ENCODE measurements at places on chromosomes 7 and 10.

DNA sequence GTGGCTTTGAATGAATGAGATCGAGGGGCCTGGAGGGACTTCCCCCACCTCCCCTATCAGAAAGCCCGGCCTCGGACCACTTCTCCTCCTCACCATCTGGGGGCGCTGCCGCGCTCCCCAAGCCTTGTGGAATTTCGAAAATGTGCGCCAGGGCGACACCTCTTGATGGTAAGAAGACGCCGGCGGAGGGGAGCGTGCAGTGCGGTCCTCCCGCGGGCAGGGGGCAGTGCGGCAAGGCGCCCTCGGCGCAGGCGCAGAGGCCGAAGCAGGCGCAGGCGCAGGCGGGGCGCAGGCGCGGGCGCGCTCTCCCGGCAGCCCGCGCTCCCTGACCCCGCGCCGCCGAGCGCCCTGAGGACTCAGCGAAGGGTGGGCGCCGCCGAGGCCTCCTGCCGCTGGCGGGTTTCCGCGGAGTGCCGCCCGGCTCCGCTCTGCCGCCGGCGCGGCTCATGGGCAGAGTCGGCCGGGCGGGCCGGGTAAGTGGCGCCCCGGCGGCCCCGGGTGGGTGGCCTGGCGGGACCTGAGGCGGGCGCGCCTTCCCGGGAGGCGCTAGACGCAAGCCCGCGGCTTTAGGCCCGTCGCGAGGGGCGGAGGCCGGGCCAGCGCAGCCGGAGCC lies at the start of gene RBM17:
RBM17 (plus strand) TSS at position 314 of the 613 bp plus-strand sequence. CDS start 8,032 bp downstream, outside the sequence.
- DNase-seq: peak; percentile 96

GRCh38 chr7:151715666-151716315 lies 161.1 kb downstream of the PRKAG2 start:
- no peak for DNase-seq

GRCh38 chr10:119803264-119803663 lies 69.4 kb downstream of the MCMBP start:
- DNase-seq: no peak

GRCh38 chr10:30606313-30606712 lies 23.2 kb downstream of the LYZL2 start:
- DNase-seq: no peak

DNA sequence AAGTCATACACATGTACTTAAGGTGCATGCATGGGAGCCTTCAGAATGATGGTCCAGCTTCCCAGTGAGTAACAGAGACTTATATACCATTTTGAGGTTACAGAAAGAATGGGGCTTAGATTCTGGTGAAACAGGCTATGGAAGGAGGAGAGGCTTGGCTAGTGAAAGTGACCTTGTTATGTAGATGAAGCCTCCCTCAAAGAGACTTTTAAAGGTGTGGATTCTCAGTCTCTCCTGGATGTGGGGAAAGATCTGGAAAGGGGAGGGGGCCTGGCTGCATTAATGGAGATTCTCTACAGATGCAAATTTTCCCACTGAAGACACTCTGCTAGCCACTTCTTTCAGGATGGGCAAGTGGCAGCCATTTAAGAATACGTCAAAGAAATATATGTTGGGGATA lies 5.5 kb downstream of the RASSF4 start:
- DNase-seq: no peak

DNA sequence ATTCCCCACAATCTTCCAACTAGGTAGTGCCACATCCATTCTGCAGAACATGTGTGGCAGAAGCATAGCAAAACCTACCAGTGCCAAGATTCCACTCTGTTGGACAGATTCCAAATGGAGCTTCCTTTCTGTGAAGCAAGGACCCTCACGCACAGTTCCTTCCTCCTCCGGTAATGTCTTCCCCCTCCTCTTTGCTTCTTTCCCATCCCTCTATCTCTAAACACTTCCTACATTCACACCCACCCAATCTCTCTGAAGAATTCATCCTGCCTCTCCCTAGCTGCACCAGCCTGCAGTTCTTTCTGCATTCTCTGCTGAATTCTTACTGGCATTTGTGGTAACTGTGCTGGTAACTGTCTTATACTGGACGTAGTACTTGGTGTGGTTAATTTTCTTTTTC lies 124.9 kb downstream of the RNLS start:
- DNase-seq: no peak

GRCh38 chr10:14751921-14752320 lies 22.8 kb downstream of the FAM107B start:
- DNase-seq: no peak

- DNase-seq: no peak
Measured at GRCh38 chr7:98988641-98989040, 110.3 kb downstream of the TRRAP start.

- no peak for DNase-seq
Measured at GRCh38 chr10:50470345-50470744, 153.4 kb downstream of the SGMS1 start.

DNA sequence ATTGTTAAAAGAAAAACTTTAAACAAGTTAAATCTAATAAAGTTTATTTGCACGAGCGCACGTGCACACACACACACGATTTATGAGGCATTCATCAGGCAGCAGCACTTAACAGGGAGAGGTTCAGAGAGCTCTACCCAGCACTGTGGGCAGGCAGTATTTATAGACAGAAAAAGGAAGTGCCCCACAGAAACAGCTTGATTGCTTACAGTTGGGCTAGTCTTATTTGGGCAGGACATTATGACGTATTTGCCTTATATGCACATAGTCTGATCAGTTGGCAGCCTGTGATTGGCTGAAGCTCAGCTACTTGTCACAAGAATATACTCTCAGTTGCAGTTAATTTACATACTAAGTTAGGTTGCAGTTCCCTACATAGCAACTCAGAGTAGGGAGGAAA lies 1.2 kb upstream of the SDHAF3 start:
- no peak for DNase-seq

DNA sequence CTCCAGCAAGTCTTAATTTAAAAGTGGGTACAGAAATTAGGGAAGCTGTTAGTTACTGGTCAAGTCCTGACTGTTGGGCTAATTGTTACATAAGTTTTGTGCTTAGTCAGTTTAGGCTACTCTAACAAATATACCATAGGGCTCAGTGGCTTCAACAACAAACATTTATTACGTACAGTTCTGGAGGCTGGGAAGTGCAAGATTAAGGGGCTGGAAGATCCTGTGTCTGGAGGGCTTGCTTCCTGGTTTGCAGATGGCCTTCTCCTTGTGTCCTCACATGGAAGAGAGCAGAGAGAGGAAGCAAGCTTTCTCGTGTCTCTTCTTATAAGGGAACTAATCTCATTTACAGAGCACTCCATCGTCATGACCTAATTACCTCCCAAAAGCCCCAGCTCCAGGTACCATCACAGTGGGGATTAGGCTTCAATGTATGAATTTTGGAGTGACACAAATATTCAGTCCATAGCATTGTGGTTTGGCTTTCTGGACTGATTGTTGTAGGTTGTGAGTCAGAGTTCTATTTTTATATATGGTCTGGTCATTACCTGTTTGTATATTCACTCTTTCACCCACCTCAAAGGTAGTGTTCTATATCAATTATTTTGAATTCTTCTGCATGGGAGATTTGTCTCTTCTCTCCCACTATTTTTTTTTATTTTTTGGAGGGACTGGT lies 17.1 kb downstream of the ST7 start:
- DNase-seq: no peak

DNA sequence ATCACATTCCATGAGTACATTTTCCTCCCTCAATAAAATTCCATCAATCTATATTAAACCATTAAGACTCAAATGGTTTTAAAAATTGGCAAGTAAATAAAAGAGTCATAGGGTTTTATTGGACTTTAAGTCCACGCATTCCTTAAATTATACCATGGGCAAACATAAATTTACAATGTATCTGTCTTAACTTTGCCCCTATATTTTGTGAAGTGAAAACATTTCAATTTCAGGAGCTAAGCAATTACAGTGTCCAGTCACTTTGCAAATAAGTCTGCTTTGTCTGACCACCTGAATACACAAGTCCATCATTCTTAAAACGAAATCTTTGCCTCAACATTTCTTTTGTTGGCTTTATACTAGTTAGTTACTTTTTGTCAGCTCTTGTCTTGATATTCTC lies 197.5 kb upstream of the SEMA3D start:
- DNase-seq: no peak

GRCh38 chr10:61765176-61766087 lies 102.7 kb downstream of the CABCOCO1 start:
- DNase-seq: no peak

DNA sequence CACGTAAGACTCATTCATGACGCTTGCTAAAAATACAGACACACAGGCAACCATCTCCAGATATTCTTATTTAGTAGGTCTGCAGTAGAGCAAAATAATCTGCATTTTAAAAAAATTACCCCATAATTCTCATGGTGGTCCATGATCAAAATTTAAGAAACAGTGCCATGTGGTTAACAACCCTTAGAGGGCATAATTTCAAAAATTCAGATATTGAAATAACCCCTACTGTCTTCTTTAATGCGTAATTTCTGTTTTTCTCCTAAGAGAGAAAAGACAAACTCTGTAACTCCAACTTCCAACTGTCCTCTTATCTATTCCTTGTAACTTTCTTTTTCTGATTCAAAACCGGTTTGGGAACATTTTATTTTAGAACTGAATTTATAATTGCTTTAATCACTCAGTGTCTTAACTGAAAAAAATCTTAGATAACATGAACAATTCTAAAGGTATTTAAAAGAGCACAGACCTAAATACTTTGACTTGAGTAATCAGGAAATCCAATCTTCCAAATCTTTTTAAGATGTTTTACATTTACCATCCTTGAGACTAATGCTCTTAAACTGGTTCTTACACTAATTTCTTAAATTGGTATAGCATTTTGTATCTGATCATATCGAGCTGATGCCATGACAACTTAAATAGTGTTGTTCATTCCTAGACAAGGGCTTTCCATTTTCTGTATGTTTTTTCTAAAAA lies 148.0 kb downstream of the GALNT11 start:
- no peak for DNase-seq

DNA sequence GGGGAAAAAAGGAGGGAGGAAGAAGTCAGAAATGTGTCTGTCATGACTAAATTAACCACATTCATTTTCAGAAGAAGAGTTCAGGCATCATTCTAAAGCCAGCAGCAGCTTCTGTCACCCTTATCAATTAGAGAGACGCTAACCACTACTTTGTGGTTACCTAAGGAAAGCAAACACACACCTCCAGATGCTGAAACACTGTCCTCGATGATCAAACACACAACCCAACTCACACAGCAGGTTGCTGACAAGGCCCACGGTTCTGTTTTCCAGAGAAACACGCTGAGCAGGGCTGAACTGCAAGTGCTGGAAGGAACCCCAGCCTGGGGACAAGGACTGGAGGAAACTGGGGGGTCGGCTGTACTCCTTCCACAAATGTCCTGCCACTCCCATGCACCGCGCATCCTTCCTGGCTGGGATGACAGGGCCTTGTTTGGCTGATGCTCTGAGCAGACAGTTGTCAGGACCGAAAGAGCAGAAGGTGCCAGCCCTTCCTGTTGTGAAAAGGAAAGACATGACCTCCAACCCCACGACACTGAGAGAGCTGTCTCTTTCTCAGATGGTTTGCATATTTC lies 36.6 kb downstream of the PRKCQ start:
- DNase-seq: peak; percentile 42

DNA sequence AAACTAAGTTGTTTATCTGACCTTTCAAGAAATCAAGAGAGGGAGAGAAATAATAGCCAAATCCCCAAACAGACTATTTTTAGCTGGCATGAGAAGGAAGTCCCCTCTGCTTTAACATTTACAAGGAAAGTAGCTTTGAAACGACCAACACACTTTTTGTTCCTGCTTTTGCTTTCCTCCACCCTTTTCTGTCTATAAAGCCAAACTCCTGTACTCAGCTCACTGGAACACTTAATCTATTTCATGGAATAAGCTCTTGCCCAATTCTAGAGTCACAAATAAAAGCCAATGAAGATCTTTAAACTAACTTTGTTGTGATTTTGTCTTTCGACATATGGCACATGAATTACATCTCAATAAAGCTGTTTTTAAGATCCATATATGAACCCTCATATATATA lies 86.8 kb upstream of the CCDC71L start:
- DNase-seq: no peak

- no peak for DNase-seq
Measured at GRCh38 chr7:150938566-150938965, 39.6 kb downstream of the KCNH2 start.

GRCh38 chr7:134101716-134102115 lies 25.4 kb upstream of the LRGUK start:
- no peak for DNase-seq

GRCh38 chr10:90526721-90527120 lies 331.1 kb downstream of the HTR7 start:
- no peak for DNase-seq

- no peak for DNase-seq
Measured at GRCh38 chr7:27689591-27690164, 27.0 kb upstream of the HIBADH start.

DNA sequence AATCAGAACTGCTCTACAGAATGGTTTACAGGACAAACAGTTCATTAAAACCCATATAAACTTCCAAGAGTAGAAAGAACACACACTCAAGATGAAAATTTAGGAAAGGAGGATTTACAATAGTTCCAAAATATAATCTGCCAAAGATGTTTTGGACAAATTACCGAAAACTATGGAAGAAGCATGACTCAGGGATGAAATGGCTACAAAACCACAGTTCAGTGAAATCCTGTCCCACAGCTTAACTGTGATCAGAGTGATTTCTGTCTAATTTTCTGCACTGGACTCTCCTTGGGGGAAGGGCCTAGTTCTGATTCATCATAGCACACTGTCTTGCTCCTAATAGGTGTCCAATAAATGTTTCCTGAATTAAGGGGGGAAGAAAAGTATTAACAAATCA lies 82.2 kb downstream of the HIPK2 start:
- no peak for DNase-seq

- no peak for DNase-seq
Measured at GRCh38 chr7:54360075-54360840, 181.9 kb upstream of the VSTM2A start.

DNA sequence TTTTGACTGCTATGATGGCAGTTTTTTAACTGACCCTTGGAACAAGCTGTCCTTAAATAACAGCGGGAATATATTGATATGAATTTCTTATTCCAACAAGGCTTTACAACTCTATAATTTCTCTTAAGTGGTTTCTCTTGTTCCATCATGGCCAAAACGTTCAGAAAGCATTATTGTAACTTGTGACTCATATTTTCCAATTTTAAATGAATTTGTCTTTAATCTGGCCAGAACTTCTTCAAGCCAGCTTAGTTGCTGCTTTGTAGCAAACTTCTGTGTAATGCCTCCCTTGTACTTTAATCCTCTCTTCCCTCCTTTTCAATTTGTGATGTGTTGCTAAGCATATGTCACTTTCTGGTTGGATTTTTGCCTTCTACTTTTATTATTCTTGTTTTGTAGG lies 271.9 kb downstream of the KIF20B start:
- no peak for DNase-seq

- no peak for DNase-seq
Measured at GRCh38 chr7:36264123-36264801, 111.2 kb downstream of the EEPD1 start.

- no peak for DNase-seq
Measured at GRCh38 chr7:112052498-112052897, 153.7 kb downstream of the DOCK4 start.

DNA sequence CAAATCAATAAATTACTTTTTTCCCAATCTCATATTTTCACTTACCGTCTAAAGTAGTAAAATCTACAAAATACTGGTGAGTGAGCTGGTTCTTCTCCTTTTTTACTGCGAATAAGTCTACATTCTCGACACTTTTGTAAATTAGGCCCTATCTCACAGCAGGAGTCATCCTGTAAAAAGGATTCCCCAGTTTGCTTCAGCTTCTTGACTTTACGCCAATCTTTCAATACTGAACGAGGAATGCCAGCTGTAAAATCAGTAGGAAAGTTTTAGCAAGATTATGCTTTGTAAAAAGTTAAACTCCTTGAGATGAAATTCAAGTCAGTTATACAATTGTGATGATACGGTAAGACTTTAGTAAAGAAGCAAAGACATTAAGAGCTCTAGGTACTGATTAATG lies 67.3 kb downstream of the NRBF2 start:
- DNase-seq: no peak

GRCh38 chr7:116984511-116984910 lies 31.2 kb downstream of the ST7 start:
- no peak for DNase-seq

Measured in effector memory CD4-positive, alpha-beta T cell (primary cell).